Cerebellar cortex (tissue), 1 donor: ENCODE measurements at places on chromosomes 2 and 18.

DNA sequence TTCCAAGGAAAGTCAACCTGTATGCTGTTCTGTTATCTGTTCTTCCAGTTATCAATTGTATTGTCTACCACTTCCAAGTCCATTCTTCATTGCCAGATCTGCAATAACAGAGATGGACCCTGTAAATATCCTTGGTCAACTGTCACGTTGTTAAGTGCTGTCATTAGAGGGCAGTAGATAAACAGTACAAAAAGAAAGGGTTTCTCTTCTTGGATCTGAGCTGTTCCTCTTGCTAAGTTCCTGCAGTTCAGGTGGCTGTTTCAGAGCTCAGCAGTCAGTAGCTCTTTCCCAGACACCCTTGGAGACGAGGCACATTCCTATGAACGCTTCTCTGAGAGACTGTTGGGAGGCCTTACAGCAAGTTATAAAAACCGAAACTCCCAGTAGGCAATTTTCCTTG is 957.1 kb upstream of the CHAC2 start:
- peak; percentile 59 for DNase-seq

DNA sequence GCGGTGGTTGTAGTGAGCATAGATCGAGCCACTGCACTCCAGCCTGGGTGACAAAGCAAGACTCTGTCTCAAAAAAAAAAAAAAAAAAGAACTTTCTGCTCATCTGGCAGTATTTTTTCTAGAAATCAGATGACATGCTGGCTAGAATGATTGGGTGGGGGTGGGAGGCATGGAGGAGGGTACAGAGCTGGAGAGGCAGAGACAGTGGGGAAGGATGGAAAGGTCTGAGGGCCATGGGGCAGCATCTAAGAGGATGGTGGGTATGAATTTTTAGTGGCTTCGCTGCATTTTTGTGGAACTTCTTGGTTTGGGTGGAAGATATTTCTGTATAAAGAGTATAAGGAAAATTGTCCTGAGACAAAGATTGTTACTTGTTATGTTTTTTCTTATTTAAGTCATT is 23.3 kb downstream of the ARMC9 start:
- DNase-seq, result no peak

DNA sequence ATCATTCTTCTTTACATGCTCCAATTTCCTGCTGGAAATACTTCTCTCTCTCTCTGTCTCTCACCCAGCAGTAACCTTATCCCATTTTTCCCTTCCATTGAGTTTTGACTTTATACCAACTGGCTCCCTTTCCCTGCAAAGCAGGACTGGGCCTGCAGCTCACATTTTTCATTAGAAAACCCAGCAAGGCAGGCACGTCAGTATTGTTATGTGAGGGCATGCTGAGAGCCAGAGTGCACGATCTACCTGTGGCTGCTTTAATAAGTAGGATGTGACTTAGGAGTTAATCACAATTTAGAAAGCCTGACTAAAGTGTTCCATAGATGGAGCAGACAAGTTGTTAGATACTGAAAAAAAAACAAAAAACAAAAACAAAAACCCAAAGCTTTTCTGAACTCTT is 5.2 kb upstream of the NDUFV2 start:
- DNase-seq, result no peak

DNA sequence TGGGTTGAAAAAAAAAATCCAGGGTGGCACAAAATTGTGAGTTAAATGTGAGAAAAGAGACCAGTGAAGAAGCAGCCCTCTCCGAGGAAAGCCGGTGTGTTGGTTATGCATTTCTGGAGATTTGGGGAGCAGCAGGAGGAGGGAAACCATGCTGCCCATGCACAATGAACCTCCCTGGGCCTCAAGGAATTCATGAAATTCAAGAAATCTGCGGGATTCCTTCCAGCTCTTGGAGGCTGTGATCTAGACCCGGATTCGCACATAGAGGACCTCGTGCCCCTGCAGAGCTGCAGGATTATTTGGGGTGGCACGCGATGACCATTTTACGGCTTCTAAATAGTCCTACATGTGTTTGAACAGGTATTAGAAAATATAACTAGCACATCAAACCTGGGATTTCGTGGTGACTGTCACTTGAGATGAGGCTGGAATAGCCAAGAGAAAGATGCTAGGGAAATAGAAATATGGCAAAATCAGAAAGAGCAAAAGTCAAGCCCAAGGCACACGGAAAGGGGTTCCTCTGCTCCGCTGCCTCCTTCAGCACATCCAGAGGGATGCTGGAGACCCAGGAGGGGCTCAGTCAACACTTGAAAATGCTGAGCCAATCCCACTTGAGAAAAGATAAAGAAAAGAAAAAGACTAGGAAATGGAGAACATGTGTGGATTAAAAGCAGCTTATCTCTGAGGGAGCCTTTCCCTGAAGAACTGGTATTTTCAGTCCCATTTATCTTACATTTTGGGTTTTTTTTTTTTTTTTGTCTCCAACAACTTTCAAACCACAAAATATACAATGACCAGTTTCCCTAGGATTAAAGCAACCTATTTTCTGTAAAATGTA is 22.0 kb downstream of the KCTD1 start:
- no peak for DNase-seq

GRCh38 chr2:162092658-162093556 is 18.9 kb upstream of the DPP4 start:
- DNase-seq, result no peak
